Fibroblast of skin of right quadriceps (primary cell): ENCODE measurements at places on chromosomes 6 and 20.

DNA sequence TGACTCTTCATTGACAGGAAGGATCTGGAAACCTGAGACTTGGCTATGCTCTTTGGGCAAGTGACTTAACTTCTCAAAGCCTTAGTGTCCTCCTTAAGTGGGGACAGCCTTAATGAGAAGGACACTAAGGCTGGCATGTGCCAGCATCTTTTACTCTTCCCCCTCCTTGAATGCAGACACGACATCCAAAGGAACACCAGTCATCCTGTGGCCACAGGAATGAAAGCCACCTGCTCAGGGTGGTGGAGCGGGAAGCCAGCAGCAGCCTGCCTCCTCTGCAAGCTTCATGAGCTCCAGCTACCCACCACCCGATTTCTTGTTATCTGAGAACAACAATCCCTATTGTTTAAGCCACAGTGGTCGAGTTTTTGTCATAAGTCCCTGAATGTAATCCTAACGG is 44.5 kb downstream of the TMEM14B start:
- no peak for DNase-seq

DNA sequence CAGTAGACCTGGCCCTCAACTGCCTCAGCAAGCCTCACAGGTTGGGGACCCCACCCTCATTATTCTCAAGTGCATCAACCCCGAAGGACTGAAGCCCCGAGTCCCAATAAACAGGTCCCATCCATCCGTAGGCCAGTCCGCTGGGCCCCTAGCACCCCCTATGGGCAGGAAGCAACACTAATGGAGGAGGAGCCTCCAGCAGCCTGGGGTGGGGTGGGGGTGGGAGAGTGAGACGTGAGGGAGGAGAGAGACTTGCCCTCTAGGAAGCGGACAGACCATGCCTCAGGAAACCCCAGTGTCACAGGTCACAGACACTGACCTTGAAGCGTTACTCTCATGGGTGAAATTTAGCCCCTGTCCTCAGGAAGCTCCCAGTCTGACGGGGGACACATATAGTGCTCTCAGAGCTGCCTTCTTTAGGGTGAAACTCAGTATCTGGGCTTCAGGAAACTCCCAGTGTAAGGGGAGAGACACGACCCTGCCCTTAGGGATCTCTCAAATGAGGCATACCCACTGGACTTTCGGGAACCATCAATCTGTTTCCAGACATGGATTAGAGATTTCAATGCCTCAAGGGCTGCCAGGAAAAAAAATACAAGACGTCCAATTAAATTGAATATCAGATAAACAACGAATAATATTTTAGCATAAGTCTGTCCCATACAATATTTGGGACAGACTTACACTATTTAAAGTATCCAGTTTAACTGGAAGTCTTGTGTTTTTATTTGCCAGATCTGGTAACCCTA is 125.8 kb downstream of the MRPL14 start:
- peak; percentile 63 for DNase-seq

GRCh38 chr20:17992847-17993513 is 24.2 kb downstream of the MGME1 start:
- DNase-seq = no peak

- no peak for DNase-seq
Observed at GRCh38 chr6:126548300-126548699, 208.4 kb downstream of the CENPW start.

- no peak for DNase-seq
Observed at GRCh38 chr6:94727710-94728109, 849.6 kb upstream of the MANEA start.

DNA sequence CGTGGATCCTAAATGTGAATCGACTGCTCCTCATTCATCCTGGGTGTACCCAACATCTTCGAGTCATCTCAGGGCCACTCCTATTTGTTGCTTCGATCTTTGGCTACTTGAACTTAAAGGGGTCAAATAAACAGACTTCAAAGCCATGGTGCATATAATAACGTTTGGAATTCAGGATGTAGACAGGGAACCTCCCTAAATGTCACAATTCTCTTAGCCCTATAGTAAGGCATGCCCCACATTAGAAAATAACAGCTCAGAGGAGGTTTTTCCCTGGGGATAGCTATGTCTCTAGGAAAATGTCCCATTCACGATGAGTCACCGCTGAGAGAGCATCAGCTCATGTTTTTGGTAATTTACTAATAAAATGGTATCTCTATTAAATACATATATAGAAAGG is 54.8 kb upstream of the BMP6 start:
- DNase-seq = peak; percentile 72

DNA sequence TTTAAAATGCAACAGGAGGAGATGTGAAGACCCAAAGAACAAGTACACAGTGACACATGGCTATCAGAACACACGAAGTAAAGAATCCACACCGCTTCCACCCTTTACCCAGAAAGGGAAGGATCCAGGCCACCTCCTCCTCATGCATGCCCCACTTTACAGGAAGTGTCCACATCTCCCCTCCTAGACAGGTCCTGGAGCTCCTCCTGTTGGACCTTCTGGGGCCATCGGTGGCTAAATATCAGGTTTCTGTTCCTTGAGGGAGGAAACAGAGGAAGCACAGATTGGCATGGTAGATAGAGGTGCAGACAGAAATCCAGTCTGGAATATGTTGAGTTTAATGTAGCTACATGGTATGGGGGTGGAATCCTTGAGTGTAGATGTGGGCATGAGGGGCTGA is 10.9 kb downstream of the NINL start:
- peak; percentile 34 for DNase-seq

- no peak for DNase-seq
Observed at GRCh38 chr20:50122763-50123162, 9.8 kb upstream of the UBE2V1 start.

DNA sequence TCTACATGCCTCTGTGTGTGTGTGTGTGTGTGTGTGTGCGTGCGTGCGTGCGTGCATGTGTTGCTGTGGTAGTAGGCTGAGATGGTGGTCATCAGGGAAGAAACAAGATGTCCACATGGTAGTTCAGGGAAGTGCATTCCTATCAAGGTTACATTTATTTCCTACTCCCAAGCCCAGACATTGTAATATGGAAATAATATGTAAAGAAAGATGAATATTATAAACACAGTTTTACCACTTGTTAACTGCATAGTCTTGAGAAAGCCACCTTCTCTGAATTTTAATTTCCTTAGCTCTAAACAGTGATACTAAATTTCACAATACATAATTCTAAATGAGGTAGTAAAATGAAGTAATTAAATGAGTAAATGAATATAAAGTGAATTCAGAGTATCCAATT is 14.0 kb downstream of the MEI4 start:
- no peak for DNase-seq

DNA sequence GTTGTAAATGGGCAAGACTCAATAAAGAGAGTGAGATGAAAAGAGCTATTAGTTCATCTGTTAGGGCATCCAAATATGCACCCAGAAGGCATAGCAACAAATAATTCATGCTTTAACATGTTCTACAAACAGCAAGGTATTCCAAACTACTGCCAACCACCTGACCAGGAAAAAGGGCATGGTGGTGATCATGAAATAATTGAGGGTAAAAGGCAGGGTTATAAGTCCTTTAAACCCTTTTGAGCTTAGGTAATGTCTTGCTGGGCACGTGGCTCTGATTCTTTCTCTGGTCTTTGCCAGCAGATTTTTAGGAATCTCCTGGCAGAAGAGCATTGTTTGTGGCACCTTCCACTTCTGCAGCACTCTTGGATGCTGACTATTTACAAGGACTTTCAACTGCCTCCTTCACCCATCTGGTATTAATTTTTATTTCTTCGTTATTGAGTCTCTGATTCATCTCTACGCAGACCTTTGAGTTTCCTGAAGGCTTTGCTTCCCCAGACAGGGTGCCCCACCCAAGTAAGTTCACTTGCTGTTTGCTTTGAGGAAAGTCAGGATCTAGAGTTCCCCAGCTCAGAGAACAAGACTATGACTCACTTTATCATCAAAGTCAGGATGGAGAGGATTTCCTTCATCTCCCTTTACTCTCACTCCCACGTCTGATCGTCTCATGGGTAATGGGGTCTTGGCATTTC is 83.4 kb upstream of the NEDD9 start:
- DNase-seq = peak; percentile 98
